ENCODE measurements at places on chromosomes 1 and 21.

DNA sequence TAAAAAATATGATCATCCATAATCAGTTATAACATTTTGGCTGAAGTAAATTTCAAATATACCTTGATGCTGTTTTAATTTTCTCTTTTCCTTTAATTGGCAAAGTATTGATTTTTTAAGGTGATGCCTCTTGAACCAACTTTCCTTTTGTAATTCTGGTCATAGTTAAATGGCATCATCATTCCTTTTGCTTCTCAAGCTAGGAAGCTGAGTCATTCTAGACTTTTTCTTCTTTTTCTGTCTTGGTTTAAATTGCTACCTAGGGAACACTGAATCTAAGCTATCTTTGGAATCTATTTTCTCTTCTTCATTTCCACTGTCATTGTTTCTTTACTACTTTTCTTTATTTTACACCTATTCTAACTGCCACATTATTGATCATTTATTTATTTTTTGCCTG, 162.7 kb downstream of the HMCN1 start:
- DNase-seq, result no peak

- no peak for DNase-seq
These were observed 42.3 kb upstream of the CCDC190 start for GRCh38 chr1:162903246-162903645.

DNA sequence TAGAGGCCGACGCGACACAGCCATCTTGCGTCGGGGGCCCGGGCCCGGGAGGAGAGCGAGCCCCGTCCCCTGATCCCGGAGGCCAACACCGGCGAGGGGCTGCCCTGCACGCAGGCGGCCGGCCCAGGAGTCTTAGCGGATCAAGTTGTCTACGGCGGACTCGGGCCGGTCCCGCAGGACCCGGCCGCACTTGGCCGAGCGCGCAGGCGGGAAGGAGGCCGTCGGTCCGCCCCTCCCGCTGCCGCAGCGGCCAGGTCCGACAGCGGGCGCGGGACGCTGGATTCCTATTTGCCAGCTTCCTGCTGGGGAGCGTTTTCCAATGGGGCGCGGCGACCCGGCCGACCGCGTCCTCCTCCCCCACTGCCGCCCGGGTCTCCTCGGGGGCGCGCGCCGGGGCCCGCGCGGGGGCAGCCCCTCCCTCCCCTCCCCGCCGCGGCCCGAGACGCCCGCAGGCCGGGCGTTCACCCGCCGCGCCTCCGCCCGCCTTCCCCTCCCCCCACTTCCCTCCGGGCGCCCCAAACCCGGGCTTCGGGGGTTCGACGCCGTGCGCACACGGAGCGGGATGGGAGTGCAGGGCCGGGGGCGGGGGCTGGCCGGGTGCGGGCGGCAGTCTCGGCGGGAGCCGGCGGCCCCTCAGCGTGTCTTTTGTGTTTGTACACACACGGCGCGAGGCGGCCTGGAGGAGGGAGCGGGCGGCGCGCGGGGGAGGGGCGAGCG, 517 bp upstream of the H3-3A start:
- peak; percentile 74 for DNase-seq

- peak; percentile 90 for DNase-seq
These were observed 50.8 kb downstream of the TOMM20 start for GRCh38 chr1:235077571-235078479.

- no peak for DNase-seq
These were observed 195.8 kb upstream of the PKN2 start for GRCh38 chr1:88488237-88488636.

GRCh38 chr1:93576746-93577145, 104.9 kb downstream of the BCAR3 start:
- DNase-seq, result no peak

GRCh38 chr1:244204004-244204403, 152.9 kb downstream of the ZBTB18 start:
- no peak for DNase-seq

DNA sequence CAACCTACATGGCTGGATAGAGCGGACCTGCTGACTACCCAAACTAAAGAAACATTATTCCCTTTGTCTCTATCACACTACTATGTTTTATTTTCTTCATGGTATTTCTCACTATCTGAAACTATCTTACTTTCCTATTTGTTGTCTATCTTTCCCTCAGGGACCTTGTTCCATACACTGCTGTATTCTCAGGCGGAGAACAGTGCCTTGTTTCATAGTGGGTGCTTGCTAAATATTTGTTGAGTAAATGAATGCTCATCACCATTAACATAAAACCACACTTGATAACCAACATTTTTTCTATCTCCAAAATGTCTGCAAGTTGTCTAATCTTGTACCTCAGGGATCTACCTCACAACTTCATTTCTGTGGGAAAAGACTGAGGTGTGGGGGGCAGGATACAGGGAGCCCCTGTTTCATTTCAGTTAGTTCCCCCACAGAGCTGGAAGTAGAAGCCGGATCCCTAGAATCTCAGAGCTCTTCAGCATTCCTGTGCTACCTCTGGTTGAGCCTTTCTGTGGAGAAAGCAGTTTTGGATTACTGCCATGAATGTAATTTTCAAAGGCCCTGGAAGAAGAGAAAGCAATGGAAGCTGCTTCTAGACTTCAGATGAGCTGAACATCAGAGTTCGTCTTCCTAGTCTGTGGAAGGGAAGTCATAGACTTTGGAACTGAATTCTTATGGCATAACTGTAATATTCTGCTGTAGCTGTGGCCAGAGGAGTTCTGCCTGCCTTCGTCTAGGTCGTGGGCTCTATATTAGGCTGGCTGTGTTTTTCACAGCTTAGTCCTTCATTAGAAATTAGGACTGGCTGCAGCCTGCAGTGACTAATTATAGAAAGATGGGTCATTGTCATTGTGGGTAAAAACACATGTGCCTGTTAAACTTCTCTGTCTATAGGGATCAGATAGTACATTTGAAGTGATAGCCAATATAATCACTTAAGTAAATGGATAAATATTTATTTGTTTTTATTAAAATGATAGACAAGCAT, 293.2 kb upstream of the SGIP1 start:
- DNase-seq, result no peak

GRCh38 chr1:224761245-224761644, 145.1 kb downstream of the CNIH3 start:
- DNase-seq, result no peak

DNA sequence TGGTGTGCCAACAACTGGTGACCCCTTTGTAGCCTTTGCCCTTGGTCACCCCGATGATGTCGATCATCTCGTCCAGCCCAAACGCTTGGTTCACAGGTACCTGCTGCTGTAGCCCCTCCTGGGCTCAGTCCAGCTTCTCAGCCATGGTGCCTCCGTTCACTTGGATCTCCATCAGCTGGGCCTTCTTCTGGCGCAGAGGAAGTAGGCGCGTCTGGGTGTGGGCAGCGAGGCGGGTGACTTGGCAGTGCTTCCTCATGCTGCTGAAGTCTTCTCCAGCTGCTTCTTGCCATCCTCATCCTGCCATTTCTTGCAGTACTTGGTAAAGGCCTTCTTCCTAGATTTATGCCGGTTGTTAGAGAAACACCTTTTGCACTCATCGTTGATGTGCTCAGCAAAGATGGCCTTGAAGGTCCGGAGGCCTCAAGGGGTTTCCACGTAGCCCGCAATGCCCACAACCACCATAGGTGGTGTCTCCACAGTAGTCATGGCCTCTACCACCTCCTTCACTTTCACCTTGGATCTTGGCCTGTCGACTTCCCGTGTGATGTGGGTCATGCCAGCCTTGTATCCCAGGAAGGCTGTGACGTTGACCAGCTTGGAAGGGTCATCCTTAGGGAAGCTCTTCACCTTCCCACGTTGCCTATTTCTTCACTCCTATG, 13.0 kb downstream of the DOP1B start:
- DNase-seq, result peak; percentile 28

- no peak for DNase-seq
These were observed 596.3 kb downstream of the KIF26B start for GRCh38 chr1:245751116-245751515.

- peak; percentile 98 for DNase-seq
These were observed 5.3 kb downstream of the ADIPOR1 start for GRCh38 chr1:202952818-202953217.

GRCh38 chr1:101652484-101652883, 344.2 kb downstream of the OLFM3 start:
- no peak for DNase-seq

DNA sequence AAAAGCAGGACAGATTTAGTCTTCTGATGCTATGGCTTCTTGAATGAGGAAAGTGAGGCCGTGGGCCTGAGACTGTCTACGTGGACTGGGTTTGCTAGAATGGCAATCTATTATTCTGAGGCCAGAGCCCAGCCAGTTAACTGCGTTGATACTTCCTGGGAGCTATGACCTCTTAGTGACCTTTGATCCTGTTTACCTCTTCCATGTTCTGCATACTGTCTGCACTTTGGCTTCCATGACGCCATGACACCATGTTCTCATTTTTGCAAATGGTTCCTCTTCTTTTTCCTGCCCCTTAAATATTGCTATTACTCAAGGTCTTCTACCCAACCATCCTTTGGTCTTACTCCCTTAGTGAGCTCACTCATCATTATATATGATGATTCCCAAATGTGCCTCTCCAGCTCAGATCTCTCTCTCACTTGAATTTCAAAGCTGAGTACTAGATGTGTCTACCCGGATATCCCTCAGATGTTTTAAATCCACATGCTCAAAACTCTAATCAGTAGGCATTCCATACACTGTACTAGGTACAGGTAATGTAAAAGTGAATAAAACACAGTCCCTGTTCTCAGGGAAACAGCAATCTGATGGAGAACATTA, 66.1 kb upstream of the ATP1A1 start:
- no peak for DNase-seq

- DNase-seq, result no peak
These were observed 92.6 kb downstream of the PCBP3 start for GRCh38 chr21:45736042-45736689.

- DNase-seq, result no peak
These were observed 113.6 kb upstream of the GADD45A start for GRCh38 chr1:67571406-67571805.

DNA sequence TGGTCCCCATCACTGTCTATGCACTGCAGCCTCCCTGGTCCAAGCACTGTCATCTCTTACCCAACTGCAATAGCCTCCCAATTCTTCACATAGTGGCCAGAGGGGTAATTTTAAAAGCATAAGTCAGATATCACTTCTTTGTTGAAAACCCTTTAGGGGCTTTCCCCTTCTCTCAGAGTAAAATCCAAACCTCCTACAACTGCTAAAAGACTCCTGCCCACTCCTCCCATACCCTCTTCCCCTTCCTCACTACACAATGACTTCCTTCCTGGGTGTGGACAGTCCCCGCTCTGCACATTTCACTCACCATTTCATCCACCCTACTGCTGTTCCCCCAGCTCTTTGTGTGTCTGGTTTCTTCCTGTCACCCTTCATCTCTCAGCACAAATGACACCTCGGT, 8.3 kb downstream of the MCOLN2 start:
- DNase-seq, result peak; percentile 86

- DNase-seq, result peak; percentile 47
These were observed 56.4 kb upstream of the RUNX3 start for GRCh38 chr1:24986372-24986965.

GRCh38 chr1:174880171-174880570, 119.6 kb upstream of the CACYBP start:
- no peak for DNase-seq

- DNase-seq, result no peak
These were observed 15.1 kb upstream of the DNAH14 start for GRCh38 chr1:224914292-224914900.

GRCh38 chr1:188986745-188987417, 1490.8 kb downstream of the BRINP3 start:
- DNase-seq, result no peak

GRCh38 chr1:119225265-119225664, 84.8 kb upstream of the WARS2 start:
- no peak for DNase-seq

DNA sequence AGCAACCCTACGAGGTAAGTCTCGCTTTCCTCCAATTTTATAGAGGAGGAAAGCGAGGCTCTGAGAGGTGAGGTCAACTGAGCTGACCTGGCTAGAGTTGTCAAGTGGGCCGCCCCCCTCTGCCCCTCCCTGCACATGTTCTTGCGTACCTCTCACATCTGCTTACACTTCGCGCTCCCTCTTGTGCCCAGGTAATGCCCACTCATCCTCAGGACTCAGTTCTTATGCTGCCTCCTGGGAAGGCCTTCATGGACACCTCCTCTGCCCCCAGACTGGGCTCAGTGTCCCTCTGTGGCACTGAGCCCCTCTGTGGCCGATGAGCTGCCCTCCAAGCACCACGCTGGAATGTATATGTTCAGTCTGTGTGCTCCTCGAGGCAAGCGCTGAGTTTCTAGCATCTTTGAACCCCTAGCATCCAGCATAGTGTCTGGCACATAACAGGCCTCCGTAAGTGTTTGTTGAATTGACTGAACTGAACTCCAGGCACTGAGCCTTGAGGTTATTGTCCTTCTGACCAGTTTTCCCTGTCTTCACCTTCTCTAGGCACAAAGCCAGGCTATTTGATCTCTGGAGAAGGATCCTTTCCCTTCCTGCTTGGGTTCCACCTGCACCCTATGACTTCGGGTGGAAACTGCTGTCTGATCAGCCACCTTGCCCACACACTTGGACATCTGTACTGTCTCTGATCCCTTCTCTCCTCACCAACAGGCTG, 13.5 kb downstream of the MOV10 start:
- no peak for DNase-seq

DNA sequence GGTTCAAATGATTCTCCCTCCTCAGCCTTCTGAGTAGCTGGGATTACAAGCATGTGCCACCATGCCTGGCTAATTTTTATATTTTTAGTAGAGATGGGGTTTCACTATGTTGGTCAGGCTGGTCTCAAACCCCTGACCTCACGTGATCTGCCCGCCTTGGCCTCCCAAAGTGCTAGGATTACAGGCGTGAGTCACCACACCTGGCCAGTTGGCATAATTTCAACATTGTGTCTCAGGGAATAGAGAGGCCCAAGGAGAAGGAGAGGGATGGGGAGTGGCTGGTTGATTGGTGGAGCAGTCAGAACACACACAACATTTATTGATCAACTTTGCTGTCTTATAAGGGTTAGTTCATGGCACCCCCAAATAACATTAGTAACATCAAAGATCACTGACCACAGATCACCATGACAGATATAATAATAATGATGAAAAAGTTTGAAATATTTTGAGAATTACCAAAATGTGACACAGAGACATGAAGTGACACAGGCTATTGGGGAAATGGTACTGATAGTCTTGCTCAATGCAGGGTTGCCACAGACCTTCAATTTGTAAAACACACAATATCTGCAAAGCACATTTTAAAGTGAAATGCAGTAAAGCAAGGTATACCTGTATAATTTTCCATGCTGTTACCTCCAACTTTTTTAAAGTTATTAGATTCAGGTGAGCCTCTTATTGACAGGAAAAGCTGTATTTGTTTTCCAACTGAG, 15.8 kb upstream of the CYB5R1 start:
- peak; percentile 53 for DNase-seq

- DNase-seq, result no peak
These were observed 34.7 kb downstream of the RGSL1 start for GRCh38 chr1:182484531-182485257.

GRCh38 chr1:165485716-165486115, 40.8 kb upstream of the RXRG start:
- no peak for DNase-seq

- no peak for DNase-seq
These were observed 54.6 kb downstream of the NENF start for GRCh38 chr1:212487286-212487685.

GRCh38 chr1:159753386-159753785, 27.4 kb upstream of the DUSP23 start:
- no peak for DNase-seq

All from suppressor macrophage treated with lipopolysaccharide for 4 hours (primary cell).